ENCODE measurements at places on chromosomes 4 and X.
A peak's percentile ranks its signal among the peaks of the same experiment; 100 is the strongest.

DNA sequence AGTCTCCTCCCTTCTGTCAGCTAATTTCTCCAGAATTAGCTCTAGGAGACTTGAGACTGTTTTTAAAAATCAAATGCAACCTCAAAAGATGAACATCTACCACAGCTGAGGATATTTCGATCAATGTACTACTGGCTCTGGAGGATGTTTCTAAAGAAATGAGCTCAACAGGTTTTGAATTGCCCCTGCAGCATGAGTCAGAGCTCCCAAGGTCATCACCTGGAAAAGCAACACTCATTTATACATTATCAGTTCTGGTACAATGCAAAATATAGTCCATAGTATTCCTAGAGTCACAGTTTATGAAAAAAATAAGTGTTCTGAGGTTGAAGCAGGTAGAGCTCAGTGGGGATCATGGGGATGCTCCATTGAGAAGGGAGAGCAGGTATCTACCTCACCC, 50.8 kb upstream of the MCF2 start:
- no peak for DNase-seq

GRCh38 chrX:48520455-48520854, 1.2 kb upstream of the EBP start:
- DNase-seq = no peak

DNA sequence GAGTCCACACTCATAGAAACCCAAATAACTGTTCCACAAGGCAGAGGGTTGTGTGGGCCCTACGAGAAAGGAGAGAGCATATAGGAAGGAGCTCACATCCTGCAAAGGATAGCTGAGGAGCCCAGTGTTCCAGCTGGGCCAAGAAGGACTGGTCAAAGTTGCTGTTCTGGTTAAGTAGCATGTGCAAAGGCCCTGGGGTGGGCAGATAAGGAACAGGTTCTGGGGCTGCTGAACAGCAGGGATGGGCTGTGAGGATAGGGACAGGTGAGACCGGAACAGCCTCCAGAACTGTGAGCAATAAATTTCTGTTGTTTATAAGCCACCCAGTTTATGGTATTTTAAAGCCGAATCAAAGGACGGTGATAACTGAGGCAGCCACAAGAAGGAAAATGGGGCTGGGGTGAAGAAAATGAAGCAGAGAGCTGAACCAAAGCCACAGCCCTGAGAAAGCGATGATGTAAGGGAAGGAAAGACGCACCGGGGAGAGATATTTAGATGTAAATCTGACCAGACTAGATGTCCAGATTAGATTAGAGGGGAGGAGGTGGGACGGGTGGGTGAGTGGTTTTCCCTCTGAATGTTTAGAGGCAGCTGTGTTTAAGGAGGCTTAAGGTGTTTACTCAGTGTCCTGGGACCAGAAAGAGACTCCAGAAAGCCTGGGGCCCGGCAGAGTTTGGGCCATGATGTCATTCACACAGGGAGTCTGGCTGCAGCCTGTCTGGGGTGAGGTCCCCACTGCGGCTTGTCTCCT, 180.8 kb upstream of the BCOR start:
- no peak for DNase-seq

GRCh38 chr4:108426493-108426892, 193.9 kb upstream of the RPL34 start:
- DNase-seq = peak; percentile 13

DNA sequence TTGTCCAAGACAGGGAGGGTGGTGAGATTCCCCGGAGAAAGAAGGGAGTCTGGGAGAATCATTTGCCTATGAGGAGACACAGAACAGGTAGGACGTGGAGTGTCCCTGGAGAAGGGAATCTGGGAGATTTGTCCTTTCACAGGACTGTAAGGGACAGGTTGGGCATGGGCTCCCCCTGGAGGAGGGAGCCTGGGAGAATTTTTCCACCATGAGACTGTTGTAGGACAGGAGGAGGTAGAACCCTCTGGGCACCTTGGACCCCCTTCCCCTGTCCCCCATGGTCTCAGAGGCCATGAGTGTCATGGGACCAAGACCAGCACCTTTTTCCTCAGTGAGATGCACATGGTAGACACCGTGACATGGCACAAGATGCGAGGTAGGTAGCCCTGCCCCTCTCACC, 2.8 kb downstream of the PORCN start:
- no peak for DNase-seq

DNA sequence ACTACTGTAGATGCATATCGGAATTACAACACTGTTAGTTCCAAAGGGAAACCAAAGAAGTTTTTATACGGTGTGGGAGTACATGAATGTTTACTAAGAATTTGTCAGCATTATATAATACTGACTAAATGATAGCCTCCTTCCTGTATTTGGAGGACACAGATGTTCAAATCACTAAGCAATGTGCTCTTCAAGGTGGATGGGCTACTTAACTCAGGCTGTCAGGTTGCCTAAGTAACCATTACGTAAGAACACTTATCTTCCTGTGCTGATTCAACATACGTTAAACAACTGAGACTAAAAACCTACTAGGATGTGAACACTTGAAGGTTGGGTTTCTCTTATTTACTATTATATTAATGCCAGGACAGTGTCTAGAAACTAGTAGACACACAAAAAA, 81.9 kb upstream of the HPGD start:
- DNase-seq = peak; percentile 11

GRCh38 chr4:8907596-8908205, 36.1 kb upstream of the HMX1 start:
- no peak for DNase-seq

- peak; percentile 34 for DNase-seq
Measured at GRCh38 chr4:25098964-25099891, 61.0 kb downstream of the SEPSECS start.

GRCh38 chr4:70192895-70193294, 2.6 kb upstream of the ODAM start:
- no peak for DNase-seq

DNA sequence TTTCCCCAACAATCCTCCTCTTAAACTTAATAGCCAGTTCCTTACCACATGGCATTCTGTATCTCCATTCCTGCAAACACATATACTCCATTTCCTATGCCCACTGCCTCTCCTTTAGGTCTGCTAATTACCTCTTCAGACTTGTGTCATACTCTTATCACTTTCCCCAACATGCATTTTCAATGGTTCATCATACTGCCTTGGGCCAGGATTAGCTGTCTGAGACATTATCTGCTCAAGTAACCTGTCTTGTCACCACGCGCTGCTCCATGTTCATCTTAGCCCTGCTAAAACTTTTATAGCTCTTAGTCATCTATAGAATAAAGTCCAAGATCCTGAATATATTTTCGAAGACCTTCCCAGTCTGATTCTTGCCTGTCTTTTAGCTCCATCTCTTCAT, 224.1 kb upstream of the GK2 start:
- DNase-seq = no peak

GRCh38 chr4:128536746-128537145, 249.1 kb upstream of the PGRMC2 start:
- no peak for DNase-seq

DNA sequence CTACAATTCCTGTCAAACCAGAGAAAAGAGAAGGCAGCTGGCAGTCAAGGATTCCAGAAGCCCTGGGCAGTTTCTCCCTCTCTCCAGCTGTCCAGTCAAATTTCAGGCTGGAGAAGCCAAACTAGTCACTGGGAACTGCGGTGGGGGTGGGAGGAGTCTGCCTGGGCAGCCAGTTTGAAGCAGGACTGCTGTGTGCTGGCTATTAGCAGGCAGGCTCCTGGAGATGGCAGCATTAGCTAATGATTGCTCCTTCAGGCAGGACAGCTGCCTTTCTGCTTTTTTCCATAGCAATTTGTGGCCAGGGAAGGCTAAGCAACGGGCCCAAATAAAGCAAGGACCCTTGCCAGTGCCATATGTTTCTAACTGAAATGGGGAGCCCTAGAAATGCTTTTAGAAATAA, 44.7 kb upstream of the FGF13 start:
- DNase-seq = no peak

DNA sequence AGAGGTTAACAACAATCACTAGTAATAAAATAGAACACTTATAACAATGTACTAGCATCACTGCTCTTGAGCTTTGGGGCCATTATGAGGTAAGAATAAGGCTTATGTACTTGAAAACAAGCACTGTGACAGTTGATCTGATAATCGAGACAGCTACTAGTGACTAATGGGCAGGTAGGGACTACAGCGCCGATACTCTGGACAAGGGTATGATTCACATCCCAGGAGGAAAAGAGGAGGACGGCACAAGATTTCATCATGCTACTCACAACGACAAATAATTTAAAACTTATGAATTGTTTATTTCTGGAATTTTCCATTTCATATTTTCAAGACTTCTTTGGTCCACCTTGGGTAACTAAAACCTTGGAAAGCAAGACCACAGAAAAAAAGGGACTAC, 62.3 kb downstream of the FAM184B start:
- DNase-seq = no peak

- no peak for DNase-seq
Measured at GRCh38 chrX:31147175-31147574, 75.3 kb upstream of the FTHL17 start.

DNA sequence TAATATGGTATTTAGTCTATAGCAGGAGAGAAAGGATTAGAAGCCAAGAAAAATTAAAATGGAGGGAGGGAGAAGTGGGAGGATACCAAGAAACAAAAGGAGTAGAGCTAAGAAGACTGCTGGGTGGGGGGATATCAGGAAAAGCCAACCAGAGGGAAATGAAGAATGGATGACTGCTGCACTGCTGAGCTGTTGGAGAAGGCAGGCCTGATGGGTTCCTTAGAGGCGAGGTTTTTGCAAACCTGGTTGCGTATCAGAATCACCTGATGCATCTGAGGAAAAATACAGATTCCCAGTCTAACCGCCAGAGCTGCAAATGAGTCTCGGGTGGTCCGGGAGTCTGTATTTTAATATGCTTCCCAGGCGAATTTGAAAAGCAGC, 1.5 kb downstream of the PGRMC1 start:
- DNase-seq = no peak

- DNase-seq = no peak
Measured at GRCh38 chr4:154743683-154744340, at the start of gene LRAT. Gene LRAT, plus strand, starts transcription at chr4:154744000. Its CDS starts 327 bp downstream, at chr4:154744327.

- DNase-seq = no peak
Measured at GRCh38 chr4:74618659-74619058, 173.7 kb downstream of the AREG start.
